ENCODE measurements at places on chromosomes 1 and 21.
A peak's percentile ranks its signal among the peaks of the same experiment; 100 is the strongest.

- no peak for DNase-seq
Observed at GRCh38 chr1:149979972-149980540, 30.5 kb downstream of the OTUD7B start.

DNA sequence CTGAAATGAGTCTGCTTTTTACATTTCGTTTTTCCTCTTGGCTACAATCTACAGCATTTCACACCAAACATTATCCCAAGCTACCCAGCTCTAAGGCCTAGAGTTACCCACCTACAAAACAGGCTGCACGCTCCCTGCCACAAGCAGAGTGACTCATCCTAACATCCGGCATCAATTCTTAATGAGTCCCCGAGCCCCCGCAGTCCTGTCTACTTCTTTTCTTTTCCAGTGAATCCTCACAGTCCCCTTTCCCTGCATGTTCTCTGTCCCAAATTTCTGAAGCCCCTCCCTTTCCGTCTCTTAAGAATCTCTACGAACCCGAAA lies 650 bp downstream of the PCNX2 start:
- peak; percentile 37 for DNase-seq

DNA sequence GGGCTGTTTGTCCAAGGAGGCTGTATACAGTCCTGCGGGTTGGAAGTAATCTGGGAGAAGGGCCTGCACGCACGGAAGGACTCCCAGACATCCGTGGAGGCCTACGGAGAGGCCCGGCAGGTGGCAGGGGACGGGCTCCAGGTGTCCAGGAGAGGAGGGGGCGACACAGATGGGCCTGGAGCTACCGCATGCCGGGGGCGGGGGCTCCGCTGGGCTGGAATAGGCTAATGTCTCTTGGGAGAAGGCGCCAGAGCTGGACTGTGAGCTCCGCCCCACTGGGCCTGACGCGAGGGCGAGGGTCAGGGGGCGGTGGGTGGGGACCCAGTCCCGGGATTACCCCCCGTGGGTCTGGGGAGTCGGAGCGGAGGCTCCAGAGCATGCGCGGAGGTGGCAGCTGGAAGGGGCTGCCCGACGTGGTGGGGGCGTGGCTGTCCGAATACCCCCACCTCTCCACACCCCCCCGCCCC lies 659 bp downstream of the AGO1 start:
- peak; percentile 20 for DNase-seq

- DNase-seq, result no peak
Observed at GRCh38 chr1:15224974-15225373, 22.0 kb upstream of the FHAD1 start.

- no peak for DNase-seq
Observed at GRCh38 chr1:39905172-39905571, 3.5 kb upstream of the MYCL start.

- no peak for DNase-seq
Observed at GRCh38 chr1:28675924-28676257, 7.3 kb downstream of the GMEB1 start.

- no peak for DNase-seq
Observed at GRCh38 chr1:65420590-65421350, at the start of the genes LEPR and LEPROT. Gene LEPR (plus strand): TSS chr1:65420668. CDS start chr1:65565566, 144,898 bp downstream. Gene LEPROT (plus strand): TSS chr1:65420668. CDS start chr1:65420725, 57 bp downstream.

DNA sequence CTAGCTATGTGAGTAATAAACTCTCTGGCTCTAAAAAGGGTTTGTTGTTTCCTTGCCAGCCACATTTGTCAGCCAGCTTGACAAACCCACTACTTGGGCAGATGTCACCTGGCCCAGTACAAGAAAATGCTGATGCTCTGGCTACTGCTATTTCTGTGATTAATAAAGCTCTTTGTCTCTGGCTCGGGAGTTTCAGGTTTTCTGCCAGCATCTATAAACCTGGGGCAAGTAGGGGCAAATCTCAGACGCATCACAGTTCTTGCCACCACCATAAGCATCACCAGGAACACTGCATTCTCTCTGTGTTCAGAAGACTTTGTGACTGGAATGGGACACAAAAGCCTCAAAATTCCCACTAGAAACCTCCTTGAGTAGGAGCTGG lies 2.5 kb downstream of the ITLN2 start:
- no peak for DNase-seq

- no peak for DNase-seq
Observed at GRCh38 chr1:159845751-159846629, 16.5 kb downstream of the VSIG8 start.

DNA sequence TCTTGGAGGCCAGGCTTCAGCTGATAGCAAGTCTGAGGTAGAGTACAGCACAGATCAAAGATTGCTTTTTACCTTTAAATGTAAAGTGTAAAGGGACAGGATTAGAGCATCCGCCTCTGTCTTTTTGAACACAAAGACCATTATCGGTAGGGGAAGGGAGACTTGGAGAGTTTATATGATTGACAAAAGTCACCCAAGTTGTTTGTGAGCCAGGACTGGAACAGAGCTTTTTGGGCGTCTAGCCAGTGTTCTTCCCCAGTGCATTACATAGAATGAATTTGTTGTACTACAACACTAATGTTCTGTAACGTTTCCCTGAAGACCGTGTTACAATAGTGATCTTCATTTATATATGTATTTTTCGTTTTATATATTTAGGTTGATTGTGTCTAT lies 9.3 kb upstream of the PIGC start:
- no peak for DNase-seq

DNA sequence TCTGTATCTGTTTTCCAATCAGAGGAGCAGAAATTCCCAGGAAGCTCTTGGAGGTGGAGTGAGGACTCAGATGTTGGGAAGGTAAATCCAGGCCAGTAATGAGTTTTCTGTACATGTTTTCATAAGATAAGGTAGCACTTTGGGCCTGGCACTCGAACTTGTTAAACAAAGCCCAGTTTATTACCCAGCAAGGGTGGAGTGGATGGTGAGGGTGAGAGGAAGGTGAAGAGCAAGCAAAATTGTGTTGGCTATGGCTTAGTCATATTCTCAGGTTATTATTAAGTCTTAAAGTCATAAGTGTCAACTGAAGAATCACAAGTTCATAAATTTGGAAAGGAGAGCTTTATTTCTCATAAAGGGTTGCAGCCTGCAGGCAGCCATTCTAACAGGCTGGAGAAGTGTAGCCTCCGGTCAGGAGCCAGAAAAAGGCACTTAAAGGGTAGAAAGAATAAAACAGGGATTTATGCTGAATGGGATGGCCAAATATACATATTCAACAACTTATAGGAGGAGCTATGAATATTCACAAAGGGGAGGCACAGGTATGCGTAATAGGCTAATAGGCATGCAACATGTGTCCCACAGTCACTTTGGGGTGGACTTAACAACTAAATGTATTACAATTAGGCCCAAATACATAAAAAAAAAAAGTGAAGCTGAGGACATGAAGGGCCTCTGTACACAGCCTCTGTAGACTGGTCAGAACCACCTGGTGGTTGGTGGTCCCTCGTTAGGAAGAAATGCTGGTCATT lies 523.9 kb downstream of the LMO4 start:
- DNase-seq, result no peak

DNA sequence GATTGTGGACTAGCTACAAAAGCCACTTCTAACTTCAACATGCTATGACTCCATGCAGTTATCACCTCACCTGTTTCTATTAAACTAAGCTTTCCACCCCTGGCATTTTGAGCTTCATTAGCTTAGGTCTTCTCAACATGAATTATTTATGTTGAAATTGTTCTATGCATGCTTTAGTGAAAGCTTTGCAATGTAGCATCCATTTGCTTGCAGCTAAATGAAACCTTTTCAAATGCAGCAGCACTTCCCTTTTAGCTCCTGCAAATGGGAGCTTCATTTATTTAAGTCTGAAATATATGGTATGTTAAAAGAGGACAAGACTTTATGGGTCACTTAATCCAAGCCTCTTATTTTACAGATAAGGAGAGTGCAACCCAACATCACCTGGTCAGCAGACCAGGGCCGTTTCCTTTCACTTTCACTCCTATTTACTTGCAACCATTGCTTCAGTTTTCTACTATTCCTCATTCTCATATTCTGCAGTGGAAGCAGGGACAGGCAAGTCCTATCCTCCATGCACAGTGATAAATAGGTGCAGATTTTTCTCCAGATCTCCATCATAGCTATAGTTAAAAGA lies 56.4 kb upstream of the SAMSN1 start:
- no peak for DNase-seq

DNA sequence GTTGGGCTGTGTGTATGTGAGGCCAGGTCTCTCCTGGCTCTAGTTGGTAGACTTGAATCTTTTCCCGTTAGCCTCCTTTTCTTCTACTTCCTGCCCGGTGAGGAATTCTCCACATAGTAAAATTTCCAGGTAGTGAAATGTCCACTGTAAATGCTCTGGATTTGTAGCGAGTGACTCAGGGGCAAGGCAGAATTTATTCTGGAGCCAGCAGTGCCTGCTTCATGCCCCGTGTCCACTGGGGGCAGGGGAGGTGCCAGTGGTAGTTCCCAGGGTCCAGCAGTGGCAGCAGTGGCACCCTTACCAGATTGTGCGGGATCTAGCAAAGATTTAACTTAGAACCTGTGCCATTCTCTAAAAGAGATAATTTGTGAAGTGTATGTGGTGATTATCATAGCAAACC lies 74.5 kb upstream of the USP24 start:
- DNase-seq, result no peak

GRCh38 chr1:173082913-173083312 lies 32.2 kb upstream of the TNFSF18 start:
- DNase-seq, result no peak

- no peak for DNase-seq
Observed at GRCh38 chr1:185345913-185346720, 29.1 kb upstream of the IVNS1ABP start.

Measured in stimulated activated CD4-positive, alpha-beta T cell treated with anti-CD3 and anti-CD28 coated beads, Interleukin-4, amount 100 ng/mL, for 48 hours (primary cell).